ENCODE measurements at places on chromosomes 16 and 17.
A peak's percentile ranks its signal among the peaks of the same experiment; 100 is the strongest.

DNA sequence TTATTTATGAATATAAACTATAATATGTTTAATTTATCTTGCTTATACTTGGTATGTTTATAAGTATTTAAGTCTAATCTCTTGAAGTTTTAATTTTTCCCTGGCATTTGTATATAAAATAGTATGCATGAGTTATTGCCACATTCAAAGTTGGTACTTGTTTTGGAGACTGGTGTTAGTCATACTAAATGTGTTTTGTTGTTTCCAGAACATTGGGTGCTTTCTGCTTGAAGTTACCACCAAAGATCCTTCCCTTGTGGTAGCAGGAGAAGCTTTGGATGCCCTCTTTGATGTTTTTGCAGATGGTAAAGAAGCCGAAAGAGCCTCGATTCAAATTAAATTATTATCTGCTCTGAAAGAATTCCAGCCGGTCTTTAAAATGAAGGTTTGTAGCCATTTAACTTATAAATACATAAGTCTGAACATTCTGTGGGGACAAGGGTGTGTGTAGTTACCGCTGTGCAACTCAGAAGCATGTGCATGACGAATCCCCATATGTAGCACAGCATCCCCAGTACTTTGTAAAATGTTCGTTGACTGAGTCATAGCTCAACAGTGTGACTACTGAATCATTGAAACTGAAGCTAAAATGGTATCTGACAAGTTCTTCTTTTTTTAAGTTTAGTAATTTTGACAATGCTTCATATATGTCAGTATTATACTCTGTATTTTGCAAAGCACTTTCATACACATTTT is 36.4 kb downstream of the HEATR3 start:
- DNase-seq: no peak

DNA sequence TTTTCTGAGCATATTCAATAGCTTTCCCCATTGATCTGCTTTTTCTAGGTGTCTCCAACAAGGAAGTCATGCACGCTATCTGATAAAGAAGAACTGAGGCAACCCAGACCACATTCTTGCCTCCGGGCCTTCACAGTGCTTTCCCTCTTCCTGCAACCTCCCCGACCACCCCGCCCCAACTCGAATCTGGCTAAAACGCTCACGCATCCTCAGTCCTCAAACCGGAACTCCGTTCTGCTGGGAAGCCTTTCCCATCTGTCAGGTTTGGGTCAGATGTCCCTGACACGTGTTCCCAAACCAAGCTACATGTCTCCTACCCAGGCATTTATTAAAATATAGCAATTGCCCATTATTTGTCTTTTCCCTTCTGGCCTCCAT is 112.7 kb downstream of the VPS53 start:
- DNase-seq: no peak

- DNase-seq: no peak
These were observed 324.6 kb downstream of the C16orf95 start for GRCh38 chr16:86992587-86992986.

DNA sequence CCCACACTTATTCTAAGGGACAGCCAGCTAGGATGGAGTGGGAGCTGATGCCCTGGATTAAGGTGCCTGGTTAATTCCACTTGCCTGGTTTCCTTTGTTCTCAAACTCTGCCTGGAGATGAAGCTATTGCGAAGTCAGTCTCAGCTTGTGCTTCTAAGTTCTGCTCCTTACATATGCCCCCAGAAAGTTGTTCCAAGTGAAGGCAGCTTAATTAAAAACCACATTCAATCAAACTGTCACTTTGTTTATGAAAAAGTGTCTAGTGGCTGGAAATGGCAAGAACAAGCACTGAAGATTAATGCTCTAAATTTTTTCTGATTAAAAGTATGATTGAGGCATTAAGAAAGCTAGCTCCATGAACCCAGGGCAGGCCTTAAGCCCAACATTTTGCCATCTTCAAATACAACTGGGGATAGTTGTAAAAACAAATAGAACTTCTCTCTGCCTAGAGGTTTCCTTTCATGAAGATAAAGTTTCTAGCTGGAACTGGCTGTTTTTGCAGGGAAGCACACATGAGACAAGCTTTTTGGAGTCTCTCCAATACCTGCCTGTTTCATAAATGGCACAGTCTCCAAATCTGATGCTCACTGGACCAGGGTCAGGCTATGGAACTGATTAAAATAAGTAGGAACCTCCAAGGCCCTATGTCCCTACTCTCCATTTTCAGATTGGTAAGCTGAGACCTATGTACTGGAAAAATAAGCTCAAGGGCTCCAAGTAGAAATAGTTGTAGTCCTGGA is 100.9 kb downstream of the GRIN2A start:
- no peak for DNase-seq

DNA sequence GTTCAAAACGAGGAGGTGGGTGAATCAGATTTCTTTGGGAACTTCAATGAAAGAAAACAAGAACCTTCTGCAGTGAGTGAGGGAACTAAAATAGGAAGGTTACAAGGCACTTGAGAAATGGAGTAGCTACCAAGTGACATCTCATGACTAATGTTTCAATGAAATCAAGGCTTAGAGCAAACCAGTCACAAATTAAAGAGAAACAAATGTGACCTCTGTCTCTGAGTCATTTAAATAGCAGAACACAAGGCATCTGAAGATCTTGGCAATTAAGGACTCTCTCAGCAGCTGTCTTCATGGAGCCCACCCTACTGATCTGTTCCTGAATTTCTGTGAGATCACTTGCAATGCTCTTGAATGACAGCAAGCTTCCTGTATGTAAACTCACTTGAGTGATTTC is 109.5 kb downstream of the CDH11 start:
- DNase-seq: no peak

DNA sequence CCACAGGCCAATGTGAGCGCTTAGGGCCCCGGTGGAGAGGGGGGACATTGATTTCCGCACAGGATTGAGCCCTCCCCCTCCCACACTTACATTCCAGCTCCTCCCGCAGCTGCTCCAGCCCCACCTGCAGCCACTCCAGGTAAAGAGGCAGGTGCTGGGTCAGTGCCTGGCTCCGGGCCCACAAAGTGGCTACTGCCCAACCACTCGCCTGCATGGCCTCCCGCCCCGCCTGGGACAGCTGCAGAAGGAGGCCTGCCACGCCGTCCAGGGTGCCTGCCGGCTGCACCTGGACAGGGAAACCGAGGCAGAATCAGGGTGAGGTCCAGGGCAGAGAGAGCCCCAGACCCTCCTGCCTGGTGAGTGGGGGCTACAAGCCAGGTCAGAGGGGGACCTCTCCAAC is 46.3 kb downstream of the RMI2 start:
- DNase-seq: no peak

DNA sequence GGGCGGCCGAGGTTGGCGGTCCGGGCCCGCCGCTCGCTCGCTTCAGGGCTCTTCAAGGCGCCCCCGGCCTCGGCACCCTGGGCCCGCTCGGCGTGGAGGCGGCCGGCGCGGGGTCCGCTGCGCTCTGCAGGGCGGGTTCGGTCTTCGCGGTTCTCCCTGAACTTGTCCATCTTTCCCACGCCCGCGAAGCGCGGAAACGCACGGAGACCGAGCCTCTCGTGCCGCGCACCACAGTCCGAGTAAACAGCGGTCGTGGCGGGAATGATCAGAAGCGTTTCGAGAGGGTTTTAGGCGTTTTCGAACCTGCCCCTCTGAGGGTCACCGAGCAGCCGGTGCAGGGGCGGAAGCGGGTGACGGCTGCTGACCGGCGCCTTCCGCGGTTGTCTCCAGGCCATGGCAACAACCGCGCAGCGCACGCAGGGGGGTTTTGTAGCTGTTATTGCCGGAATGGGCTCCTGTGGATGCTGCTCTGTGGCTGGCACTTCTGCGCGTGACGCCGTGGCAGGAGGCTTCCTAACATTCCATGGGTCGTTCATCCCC is 414 bp downstream of the NARF start:
- DNase-seq: peak; percentile 47

DNA sequence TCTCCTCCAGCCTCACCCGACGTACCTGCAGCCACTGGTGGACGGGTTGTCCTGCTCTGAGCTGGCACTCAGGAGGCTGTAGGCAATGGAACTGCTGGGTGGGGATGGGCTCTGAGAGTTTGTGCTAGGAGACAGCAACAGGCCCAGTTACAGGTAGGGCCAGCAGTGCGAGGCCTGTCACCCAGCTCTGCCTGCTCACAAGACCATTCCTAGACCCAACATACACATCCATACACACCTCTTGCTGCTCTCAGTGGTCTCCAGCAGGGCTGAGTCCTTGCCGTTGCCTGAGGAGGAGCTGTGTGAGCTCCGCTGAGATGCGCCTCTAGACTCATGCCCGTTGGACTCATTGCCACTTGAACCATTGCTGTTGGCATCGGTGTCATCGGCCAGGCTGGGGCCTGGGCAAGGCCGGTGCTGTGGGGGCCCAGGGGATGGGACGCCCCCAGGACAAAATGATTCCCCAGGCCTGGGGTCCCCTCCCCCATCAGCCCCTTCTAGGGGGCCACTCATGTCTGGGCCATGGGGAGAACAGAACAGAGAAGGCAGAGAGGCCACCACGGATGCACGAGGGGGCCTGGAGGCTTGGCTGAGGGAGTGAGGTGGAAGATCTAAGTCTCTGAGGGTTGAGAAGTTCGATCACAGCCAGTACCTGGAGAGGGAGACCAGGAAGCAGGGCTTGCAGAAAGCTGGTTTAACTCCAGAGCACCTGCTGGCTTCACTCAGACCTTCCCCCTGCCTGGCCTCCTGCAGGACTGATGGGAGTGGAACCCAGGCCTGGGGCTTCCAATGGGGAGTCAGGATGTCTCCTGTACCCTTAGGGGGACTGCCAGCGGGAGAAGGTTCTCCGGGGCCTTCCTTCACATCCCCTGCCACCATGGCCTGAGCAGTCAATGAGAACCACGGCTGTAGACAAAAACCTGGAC is 1.7 kb downstream of the PER1 start:
- DNase-seq: no peak

- no peak for DNase-seq
These were observed 8.1 kb upstream of the PPP1R27 start for GRCh38 chr17:81842725-81843504.

- no peak for DNase-seq
These were observed 110.6 kb downstream of the PHKB start for GRCh38 chr16:47571711-47572110.

- DNase-seq: no peak
These were observed 386.1 kb downstream of the SEC14L1 start for GRCh38 chr17:77526728-77527350.

DNA sequence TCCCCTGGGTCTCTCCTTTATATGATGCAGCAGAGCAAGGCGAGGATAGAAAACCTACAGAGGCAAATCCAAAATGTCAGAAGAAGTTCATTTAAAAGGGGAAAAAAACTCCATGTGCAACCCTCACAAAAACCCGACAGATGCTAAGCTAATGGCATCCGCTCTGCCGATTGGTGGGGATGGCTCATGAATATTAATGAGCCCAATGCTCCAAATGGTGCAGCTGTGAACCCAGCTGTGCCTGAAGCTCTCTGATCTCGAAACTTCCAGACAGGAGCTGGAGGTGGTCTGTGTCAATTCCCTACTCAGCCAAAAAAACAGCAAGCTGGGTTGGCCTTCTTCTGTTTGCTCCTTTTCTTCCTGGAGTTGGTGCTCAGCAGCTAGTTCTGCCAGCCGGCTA is 15.5 kb downstream of the SNX11 start:
- no peak for DNase-seq

DNA sequence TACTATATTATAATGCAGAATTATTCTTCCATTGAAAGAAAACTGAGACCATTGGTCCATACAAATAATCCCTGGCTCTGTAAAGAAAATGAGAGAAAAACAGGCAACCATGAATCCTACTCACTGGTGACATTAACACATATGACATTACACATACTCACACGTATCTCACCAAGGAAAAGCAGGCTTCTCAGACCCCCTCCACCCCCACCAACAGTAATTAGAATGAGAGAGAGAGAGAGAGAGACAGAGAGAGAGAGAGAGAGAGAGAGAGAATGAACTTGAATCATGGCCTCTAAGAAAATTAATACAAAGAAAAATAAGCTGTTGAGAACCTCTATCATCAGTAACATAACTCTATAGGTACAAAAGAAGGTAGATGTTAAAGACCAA is 132.0 kb downstream of the SNX11 start:
- no peak for DNase-seq

DNA sequence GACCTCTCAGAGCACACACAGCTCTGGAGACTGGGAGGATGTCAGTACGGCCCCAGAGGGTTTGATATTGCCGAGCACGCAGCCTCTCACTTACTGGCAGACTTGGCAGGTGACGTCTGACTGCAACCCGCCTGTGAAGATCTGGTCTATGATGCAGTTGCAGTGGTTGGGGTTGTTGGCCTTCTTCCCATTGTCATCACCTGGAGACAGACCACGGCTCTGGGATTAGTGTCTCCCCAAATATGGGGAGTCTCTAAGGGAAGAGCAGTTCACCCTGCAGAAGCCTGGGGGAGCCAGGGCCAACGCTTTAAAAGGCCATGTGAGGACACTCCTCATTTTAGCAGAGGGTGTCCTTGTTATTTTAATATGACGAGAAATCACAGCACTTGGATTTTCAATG is 30.1 kb downstream of the USP22 start:
- DNase-seq: no peak

DNA sequence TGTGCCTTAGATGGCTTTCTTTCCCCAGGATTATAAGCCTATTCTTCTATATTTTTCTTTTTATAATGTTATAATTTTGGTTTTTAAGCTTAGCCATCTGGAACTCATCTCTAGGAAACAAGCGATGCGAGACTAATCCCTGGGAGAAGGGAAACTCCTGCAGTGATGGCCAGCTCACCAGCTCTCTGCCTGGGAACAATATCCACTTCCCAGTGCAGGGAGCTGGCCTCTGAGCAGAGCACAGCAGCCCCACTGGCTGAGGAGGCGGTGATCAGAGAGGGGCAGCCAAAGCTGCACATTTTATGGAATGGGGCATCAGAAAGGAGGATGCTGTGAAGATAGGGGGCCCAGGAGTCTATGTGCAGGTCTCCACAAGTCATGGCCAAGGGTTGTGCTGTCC is 183.3 kb downstream of the LGALS9B start:
- no peak for DNase-seq

GRCh38 chr16:85955566-85955965 is 56.6 kb downstream of the IRF8 start:
- no peak for DNase-seq

DNA sequence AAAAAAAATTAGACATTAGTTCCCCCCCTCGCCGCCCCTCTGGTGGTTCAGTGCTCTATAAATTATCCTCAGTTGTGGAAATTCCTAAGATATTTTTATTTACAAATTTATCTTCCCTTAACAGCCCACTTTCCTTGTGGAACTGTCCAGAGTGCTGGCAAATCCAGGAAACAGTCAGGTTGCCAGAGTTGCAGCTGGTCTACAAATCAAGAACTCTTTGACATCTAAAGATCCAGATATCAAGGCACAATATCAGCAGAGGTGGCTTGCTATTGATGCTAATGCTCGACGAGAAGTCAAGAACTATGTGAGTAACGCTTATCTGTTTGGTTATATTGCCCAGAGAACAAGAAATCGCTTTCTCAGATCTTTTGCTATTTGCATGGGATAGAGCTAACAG is 2.9 kb downstream of the KPNB1 start:
- no peak for DNase-seq

GRCh38 chr17:73545109-73546032 is 98.9 kb downstream of the SDK2 start:
- peak; percentile 9 for DNase-seq

GRCh38 chr17:10799407-10799806 is 4.5 kb downstream of the TMEM238L start:
- no peak for DNase-seq

- no peak for DNase-seq
These were observed 137.9 kb upstream of the IRX5 start for GRCh38 chr16:54792811-54793210.

All from activated CD4-positive, alpha-beta T cell treated with anti-CD3 and anti-CD28 coated beads, Interleukin-2, amount 10 ng/mL, durations not matched to agents 7 days and 5 days (primary cell).